Cardiac muscle cell (in vitro differentiated cells and primary cell): ENCODE measurements at places on chromosomes 7 and 10. TPM values are rescaled to one million over a fixed set of nuclear protein-coding genes. Genes with fewer than 3 reads are reported as not detected.
A peak's percentile ranks its signal among the peaks of the same experiment; 100 is the strongest.

- no peaks in the 10 kb centered on the region for H3K27me3 ChIP-seq
- no peak overlapping the region for H3K4me3 ChIP-seq
- H3K4me1 ChIP-seq = peaks cover 18% of the 10 kb centered on the region
- no peak overlapping the region for H3K27ac ChIP-seq
- no peaks in the 10 kb centered on the region for H3K36me3 ChIP-seq
These were observed 9.0 kb upstream of the GNA12 start for GRCh38 chr7:2853147-2853546.

GRCh38 chr10:13775786-13776775 is 189.3 kb downstream of the PRPF18 start:
- H3K4me3 ChIP-seq = no peak overlapping the region
- no peaks in the 10 kb centered on the region for H3K4me1 ChIP-seq
- peak; percentile 83 for DNase-seq

GRCh38 chr10:113965077-113965476 is 78.6 kb upstream of the ADRB1 start:
- no peak for DNase-seq
- no peaks in the 10 kb centered on the region for H3K36me3 ChIP-seq
- no peaks in the 10 kb centered on the region for H3K27me3 ChIP-seq
- no peak overlapping the region for H3K4me3 ChIP-seq
- no peak overlapping the region for H3K27ac ChIP-seq

DNA sequence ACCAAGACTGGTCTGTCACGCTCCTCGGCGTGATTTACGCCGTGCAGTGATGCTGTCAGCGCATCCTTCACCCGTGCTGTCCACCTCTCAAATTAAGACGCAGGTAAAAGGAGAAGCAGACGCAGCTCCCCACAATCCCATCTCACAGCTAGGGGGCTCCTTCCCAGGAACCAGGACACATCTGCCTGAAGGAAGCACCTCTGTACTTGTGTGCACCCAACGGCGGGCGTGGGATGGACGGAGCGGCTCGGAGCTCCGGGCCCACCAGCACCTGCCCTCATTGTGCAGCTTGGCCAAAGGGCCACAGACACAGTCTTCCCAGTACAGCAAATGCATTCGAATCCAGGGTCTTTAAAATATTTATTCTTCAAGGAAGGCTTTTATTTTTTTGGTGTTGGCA is 55.3 kb downstream of the STK32C start:
- H3K27me3 ChIP-seq = no peaks in the 10 kb centered on the region
- no peak for DNase-seq
- no peak overlapping the region for H3K27ac ChIP-seq
- peaks cover 3% of the 10 kb centered on the region for H3K4me1 ChIP-seq
- H3K36me3 ChIP-seq = no peaks in the 10 kb centered on the region

DNA sequence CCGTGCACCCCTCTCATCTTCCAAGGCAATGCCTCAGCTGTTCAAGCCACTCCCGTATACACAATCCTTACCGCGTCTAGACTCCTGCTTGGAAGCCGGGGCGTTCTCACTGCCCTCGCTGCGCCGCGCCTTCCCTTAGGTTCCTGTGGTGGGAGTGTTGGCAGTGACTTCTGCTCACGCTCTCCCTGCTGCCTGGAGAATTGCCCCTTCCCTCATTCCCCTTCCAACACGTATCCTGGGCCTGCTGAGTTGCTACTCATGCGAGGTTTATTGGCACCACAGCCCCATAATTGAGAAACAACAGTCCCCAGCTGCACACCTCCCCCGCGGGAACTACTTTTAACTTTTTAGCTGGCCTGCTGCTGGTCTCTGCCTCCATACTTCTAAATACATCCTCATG is 31.9 kb downstream of the RBM17 start:
- peaks cover 14% of the 10 kb centered on the region for H3K4me1 ChIP-seq
- H3K4me3 ChIP-seq = no peak overlapping the region
- H3K36me3 ChIP-seq = peaks cover 8% of the 10 kb centered on the region
- H3K27ac ChIP-seq = no peak overlapping the region
- DNase-seq = no peak

DNA sequence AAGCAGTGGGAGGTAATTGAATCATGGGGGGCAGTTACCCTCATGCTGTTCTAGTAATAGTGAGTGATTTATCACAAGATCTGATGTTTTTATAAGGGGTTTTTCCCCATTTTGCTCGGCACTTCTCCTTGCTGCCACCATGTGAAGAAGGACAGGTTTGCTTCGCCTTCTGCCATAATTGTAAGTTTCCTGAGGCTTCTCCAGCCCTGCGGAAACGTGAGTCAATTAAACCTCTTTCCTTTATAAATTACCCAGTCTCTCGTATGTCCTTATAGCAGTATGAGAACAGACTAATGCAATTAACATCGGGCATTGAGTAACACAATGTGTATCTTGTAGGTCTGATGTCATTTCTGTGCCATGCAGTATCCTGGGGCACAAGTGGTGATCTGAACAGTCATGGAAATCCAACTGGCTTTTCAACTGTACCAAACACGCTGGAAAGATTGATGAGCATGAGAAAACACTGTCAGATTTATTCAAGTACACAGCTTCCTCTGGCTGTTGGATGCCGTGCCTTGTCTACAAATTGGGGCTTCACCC is 208.6 kb upstream of the KIAA1217 start:
- H3K27me3 ChIP-seq = no peaks in the 10 kb centered on the region
- no peak for DNase-seq
- no peaks in the 10 kb centered on the region for H3K36me3 ChIP-seq
- H3K27ac ChIP-seq = no peak overlapping the region
- H3K4me1 ChIP-seq = no peaks in the 10 kb centered on the region
- no peak overlapping the region for H3K4me3 ChIP-seq

Gene LBX1
- polyA plus RNA-seq = not detected in 2 replicates

Gene ADO
- polyA plus RNA-seq = 6.8 and 9.4 TPM in 2 replicates

Gene CLRN3
- not detected in 2 replicates for polyA plus RNA-seq
